ENCODE measurements at places on chromosomes 3 and 15.

- DNase-seq, result no peak
These were observed 17.3 kb downstream of the KPNA1 start for GRCh38 chr3:122497425-122497824.

DNA sequence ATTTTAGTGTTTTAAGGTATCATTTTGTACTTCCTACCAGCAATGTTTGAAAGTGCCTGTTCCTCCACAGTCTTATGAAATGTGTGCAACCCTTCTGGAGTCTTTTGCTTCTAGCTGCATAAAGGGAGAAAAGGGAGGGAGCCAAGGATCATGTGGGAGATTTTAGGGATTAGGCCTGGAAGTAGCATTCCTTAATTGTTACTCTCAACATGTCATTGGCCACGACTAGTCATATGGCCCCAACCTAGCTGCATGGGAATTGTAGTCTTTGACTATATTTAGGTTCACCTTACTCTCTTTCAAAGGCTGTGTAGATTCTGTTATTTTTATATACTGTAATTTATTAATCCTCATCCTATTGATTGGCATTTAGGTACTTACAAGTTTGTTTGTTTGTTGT is 14.9 kb downstream of the CRTAP start:
- DNase-seq, result no peak

DNA sequence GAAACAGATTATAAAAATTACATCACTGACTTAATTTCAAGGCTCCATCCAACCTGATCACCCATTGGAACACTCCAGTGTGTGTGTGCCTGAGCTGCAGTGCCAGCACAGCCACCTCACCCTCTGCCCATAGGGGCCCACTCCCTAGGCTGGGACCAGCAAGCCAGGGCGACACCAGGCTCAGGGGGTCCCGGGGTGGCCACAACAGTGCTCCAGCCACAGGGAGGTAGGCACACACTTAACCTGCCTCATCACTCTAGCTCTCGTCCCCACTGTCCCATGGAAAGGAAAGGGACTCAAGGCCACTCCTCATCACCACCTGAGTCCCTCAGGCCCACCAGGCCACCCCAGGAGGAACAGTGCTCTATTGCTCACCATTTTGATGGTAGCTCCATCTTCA is 24.9 kb downstream of the ZXDC start:
- DNase-seq, result no peak

DNA sequence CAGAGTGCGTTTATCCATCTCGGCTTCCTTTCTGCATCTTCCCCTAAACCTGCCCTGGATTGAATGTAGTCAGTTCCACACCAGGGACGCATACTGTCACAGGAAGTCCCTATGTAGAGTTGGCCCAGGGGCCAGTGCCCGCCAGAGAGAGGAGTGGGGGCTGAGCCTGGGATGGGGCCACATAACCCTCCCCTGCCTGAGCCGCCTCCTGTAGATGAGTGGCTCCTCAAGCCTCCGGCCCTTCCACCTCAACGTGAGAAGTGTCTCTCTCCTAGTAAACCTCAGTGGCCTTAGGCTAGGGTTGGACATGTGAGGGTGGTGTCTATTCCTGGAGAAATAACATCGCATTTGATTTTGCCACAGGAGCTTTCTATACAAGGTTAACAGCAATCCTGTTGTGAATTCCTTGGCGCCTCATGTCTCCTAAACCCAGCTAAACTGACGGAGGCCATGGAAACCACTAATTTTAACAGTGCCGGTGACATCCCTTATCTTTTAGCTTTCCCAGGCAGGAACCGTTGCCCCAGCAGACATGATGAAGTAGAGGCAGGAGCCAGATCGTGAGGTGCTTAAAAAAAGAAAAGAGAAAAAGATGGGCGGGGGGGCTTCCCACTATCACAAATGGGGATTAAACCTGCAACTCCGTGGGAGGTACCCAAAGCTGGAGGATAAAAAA is 171.1 kb downstream of the CHDH start:
- DNase-seq, result no peak

DNA sequence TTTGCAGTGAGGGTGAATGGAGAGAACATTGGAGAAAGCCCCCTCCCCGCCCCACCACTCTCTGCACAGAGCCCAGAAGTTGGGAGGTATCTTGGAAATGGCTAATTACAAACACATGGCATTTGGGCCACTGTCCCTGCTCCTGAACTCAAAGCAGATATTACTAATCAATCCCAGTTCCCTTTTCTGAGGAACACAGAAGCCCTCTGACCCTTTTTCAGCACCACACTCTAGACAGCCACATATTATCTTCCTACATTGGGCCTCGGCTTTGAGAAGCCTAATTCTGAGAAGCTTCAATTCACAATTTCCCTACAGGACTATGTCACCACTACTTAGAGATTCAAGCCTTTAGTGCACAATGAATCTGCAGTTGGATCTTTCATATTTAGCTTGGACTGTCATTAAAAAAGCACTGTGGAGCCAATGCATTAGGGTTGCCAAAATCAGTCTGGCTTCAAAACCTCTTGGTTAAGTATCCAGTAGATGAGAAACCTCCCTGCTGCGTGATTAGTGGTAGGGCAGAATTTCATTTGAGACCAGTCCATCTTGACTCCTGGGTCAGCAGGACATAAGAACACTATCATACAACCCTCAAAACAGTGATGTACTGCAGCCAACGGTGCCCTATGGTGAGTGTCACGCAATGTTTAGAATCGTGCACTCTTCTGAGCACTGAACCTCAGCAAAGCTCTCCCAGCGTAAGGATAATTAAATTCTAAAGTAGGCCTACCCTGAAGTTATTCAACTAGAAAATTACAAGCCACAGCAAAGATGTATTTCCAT is 26.1 kb downstream of the MGLL start:
- no peak for DNase-seq

- DNase-seq, result no peak
These were observed 2.6 kb downstream of the SMAD3 start for GRCh38 chr15:67067930-67068551.

DNA sequence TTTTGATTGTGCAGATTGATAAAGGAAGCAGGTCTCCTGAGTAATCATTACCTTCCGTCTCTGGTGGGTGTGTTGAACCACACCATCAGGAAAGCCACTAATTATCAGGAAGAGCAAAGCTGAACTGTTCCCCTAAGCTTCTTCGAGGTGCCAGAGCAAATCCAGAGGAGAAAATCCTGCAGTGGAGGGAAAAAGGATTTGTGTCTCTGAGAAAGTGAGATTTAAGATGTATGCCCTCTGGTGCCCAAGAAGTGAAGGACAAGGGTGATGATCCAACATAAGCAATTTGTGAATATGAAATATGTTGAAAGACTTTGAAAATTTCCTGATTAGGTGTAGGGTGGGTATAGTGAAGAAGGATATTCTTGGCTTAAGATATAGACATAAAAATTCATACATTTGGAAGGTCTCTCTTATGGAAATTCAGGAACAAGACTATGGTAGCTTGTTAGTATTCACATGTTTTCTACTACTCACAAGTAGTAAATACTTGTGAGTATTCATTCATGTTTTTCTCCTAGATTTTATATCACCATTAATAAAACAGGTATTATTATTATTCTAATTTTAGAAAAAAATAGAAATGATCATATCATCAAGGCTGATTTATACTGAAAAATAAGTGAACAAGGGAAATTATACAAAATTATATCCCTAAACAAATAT is 34.8 kb downstream of the COMMD2 start:
- peak; percentile 53 for DNase-seq

DNA sequence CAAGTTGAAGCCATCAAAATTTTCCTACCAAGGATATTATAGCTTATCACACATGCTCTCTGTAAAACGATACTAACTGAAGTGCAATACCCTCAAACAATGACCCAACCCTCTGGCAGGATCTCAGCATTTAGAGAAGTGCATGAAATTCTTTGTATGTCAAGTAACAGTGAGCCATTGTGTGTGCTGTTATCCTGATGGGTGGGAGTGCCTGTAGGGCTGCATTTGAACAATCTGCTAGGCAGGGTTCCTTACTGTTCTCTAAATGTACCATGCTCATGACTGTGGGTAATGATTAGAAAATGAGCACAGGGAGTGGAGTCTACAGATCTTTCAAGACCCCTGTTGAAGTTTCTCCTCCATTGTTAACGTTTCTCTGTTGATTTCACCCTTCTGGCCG is 398.1 kb downstream of the NSUN3 start:
- no peak for DNase-seq

Measured in left hindlimb (tissue), 1 donor.